A549 treated with ZK216348 at 1 μM for 4 hours (cell line): ENCODE measurements at places on chromosomes 11 and 22. TPM values are rescaled to one million over a fixed set of nuclear protein-coding genes. Genes with fewer than 3 reads are reported as not detected.

Gene ZNF280A
- 3.0 to 4.3 TPM (median 3.3 TPM) in 5 replicates for total RNA-seq

Gene TUB
- total RNA-seq, result 5.1 to 7.9 TPM (median 7.5 TPM) in 5 replicates

Gene SMTNL1
- total RNA-seq, result not detected in 5 replicates

Gene RAC2
- 0.19 to 0.22 TPM in 2 of 5 replicates, not detected in the others for total RNA-seq

Gene SLC22A9
- not detected in 5 replicates for total RNA-seq

Gene XKR3
- total RNA-seq, result not detected in 5 replicates

Gene IFT27
- 15.1 to 24.2 TPM (median 23.6 TPM) in 5 replicates for total RNA-seq

Gene NEU3
- 3.5 to 4.4 TPM (median 3.9 TPM) in 5 replicates for total RNA-seq

Gene ESAM
- total RNA-seq, result 7.8 to 14.2 TPM (median 12.0 TPM) in 5 replicates

Gene BBOX1
- not detected in 5 replicates for total RNA-seq

Gene MS4A3
- not detected in 5 replicates for total RNA-seq
